ENCODE measurements at places on chromosomes 13 and 19.

GRCh38 chr13:76053181-76053580 is 417.1 kb downstream of the LMO7 start:
- no peak for DNase-seq

DNA sequence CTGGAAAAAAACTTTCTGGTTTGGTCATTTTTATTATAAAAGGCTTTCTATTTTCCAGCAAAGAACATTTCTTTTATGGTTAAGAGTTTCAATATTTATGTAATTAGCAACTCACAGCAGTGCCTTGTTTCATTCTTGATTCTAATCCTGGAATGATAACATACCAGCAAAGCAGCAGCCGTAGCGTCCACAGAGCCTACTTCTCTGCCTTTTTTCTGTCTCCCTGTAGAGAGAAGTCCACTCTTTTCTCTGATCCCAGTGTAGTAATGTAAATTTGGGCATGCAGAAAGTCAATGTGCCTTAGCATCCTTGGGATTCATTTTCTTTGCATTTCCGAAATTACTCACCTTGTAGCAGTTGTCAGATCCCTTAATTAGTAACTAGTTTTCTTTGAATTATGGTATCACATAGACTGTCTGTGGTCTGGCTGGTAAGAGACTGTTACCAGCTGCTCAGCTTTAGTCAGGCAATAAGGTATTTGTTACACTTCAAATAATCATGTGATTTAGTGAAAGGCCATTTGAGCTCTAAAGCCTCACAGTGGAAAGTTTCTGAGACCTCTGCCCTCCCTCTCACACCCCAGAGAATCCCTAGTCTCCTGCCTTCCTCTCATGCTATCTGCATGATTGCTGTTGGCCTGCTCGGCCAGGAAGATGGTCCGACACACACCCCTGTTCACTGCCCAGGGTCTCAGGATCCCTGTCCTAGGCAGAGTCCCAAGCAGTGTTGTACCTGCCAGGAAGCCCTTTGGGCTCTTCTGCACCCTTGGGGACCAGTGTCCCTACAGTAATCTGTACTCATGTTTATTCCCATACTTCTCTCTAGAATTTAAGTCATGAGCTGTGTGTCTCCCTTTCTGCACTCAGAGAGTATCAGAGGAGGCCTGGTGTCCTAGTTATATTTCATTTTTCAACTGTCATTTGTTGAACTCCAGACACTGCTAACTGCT is 86.3 kb downstream of the LRCH1 start:
- DNase-seq = no peak

- no peak for DNase-seq
Measured at GRCh38 chr19:43908659-43909058, 26.4 kb downstream of the ZNF45 start.

DNA sequence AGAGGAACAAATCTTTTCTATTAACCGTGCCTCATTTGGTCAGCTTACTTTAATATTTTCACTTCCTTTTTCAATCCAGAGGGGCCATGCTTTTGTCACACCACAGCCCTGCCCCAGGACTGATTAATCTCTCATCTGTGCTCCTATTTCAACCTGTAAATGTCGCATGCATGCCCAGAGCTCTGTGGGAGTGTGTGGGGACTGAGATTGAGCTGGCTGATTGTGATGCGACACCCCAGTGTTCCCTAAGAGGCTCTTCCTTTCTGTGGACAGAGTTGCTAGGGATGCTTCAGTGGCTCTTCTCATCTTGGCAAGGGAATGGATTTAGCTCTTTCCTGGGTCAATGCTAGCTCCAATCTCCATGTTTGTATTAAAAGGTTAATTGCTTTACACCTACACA is 249.6 kb downstream of the TDRD3 start:
- no peak for DNase-seq

DNA sequence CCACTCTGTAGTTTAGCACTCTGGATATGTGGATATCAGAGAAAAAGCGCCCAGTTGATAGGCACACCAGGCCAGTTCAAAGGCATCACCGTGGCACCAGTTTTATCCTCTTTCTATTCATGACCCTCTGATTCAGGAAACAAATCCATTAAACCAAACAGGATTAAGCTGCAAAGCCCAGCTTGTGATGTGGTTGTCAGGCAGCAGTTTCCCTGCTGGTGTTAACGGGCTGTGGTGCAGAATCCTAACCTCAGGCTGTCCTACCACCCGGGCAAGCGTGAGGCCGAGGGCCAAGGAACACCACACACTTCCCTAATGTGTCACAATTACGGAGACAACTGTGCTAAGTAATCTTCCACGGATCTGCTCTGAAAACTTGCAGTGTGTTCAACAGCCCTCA is 209.1 kb downstream of the OLFM4 start:
- no peak for DNase-seq

DNA sequence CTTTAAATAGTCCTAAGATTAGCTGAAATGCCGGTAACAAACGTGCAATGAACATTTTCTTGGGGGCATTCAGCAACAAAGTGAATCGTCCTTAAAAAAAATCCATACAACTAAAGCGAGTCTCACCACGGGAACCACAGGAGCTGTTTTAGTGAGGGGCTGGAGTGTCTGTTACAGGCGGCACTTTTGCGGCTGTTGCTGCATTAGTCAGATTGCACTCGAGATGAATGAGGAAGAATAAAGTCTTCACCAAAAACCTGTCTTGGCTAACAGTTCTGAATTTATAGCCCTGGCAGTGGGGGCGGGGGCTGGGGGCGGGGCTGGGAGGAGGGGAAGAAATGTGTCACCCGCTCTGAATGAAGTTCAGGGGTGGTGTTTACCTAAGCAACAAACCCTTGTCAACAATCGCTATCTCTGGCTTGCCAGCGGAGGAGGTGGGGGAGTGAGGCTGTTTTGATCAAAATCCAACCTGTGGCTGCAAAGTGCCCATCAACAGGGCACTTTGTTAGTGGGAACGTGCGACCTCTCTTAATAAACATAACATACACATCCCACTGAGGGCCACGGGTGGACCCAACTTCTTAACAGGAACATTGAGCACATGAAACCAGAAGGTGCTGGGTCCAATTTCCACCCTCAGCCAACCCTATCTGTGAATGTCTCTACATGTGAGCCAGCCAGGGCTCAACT is 44.5 kb downstream of the RFX2 start:
- peak; percentile 52 for DNase-seq

All from activated T-cell treated with anti-CD3 and anti-CD28 coated beads, Interleukin-2, amount 50 U/mL, for 72 hours (primary cell).